ENCODE measurements at places on chromosomes 13 and 19. TPM values are rescaled to one million over a fixed set of nuclear protein-coding genes. Genes with fewer than 3 reads are reported as not detected.

The MED29 gene
- polyA plus RNA-seq: 27.5 TPM

The HS6ST3 gene
- polyA plus RNA-seq: 0.52 TPM

The GRIN3B gene
- 0.28 TPM for polyA plus RNA-seq

GRCh38 chr13:113302986-113303385 lies 5.9 kb downstream of the LAMP1 start:
- DNase-seq: no peak

The KIR2DL4 gene
- polyA plus RNA-seq: not detected

GRCh38 chr19:10803252-10803651 lies 32.8 kb downstream of the TMED1 start:
- no peak for DNase-seq

Data from GM23338 (cell line).